ENCODE measurements at places on chromosomes 16 and 17.

GRCh38 chr17:42744806-42745617 is at the start of gene EZH1:
TSS of gene EZH1 (minus strand) at chr17:42745040. CDS start at chr17:42728941, 16,099 bp downstream.
- peak; percentile 91 for ATAC-seq

DNA sequence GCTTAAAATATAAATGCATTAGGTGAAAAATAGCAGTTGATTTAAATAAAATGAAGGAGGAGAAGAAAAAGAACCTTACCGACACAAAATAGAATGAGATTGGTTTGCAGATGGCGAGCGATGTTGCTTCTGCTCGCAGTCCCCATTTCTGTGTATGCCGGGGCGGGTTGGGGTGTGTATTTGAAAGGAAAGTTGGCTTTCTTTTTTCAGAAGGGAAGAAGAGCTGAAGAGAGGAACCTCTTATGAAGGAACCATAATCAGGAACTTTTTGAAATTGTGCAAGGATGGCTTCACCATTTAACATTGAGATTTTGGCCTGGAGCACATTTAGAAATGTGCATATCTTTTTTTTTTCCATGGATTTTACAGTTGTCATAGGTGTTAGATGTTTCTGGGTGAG is at the start of gene IGSF6:
TSS of gene IGSF6 (minus strand) at position 156 of the 400 bp plus-strand sequence. CDS start at position 146, 10 bp downstream.
- ATAC-seq: no peak

- no peak for ATAC-seq
Measured at GRCh38 chr16:55294931-55295342, 29.1 kb upstream of the IRX6 start.

DNA sequence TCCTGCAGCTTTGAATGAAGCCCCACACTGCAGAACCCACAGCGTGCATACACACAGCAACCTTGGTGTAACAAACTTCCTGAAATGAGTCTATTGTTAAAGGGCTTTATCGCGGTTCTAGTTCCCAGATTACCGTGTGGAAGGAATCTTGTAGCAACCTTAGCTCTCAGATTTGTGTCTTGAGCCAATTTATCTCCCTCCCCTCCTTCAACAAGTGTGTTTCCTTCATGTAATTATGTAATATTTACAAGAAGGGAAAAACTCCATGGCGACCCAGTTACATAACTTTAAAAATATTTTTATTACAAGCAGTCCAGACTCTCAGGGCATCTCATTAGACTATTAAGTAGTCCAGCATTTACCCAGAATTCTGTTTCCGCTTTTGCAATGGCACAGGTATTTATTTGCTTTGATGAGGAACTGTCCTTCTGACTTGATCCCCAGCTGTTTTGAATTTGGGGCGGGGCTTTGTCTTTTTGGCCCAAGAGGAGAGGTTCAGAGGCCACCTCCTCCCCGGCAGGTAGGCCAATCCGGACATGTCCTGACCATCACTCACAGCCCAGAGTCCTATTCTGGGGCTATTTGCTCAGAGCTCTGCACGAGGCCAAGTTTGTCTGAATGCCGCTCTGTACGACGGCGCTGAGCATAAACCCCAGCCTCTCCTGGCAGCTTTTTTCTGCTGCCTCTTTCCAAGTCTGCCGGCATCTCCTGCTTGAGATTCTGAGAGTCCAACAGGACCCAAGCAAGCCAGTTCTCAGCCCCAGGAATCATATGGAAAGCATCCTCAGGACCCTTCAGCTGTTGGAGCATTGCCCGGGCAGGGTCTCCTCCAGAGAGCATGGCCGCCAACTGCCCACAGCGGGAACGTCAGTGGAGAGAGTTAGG is 35.6 kb downstream of the CLEC16A start:
- ATAC-seq: no peak

GRCh38 chr17:17880577-17881196 is 43.9 kb upstream of the SREBF1 start:
- no peak for ATAC-seq

DNA sequence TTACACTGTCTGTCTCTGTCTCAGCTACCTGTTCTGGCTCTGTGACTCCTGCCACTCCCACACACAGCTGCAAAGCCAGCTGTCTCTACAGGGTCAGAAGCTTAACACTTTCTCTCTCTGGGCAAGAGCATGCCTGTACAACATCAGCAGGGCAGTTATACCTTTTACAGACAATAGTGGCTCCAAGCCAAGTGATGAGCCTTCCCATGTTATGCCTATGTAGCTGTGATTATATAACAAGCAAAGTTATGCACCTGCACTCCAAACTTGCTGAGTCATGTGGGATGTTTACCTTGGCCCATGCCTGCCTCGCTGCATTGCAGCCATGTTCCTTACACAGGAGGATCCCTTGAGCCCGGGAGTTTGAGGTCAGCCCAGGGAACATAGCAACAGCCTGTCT is 31.8 kb upstream of the APPBP2 start:
- no peak for ATAC-seq

- ATAC-seq: no peak
Measured at GRCh38 chr17:32157225-32157624, 14.9 kb downstream of the RHOT1 start.

DNA sequence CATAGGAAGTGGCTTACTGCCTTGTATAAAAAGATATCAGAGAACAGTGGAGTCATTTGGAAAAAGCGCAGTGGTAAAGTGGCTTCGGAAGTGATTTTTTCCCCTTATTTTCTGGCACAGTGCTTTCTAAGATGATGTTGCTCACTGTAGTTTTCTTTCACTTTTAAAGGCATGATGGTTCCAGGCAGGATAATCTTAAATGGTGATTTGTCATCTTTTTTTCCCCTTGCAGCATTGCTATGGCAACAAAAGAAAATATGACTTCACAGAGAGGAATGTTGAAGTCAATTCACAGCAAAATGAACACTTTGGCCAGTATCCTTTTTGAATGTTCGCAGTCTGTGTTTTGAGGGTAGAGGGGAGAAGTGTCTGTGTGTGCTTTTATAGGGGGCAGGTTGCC is 42.5 kb downstream of the GOSR1 start:
- ATAC-seq: peak; percentile 12

DNA sequence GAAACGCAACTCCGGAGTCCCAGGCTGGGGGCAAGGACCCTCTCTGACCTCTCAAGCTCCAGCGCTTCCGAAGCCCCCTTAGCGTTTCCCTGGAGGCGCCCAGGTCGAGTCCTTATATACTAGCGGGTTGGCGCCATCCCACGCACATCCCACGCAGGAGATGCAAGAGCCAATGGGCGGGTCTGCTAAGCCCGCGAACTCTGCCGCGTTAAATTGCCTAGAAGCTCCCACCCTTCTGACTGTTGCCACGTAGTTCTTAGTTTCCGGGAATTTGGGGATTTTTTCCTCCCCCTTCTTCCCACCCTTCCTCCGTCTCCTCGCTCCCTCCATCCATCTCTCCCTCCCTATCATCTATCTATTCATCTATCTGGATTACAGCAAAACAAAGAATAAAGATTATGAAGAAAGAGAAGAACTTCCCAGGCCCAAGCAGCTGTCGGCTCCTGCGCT is at the start of gene SLFN11:
TSS of gene SLFN11 (minus strand) at position 88 of the 450 bp plus-strand sequence. CDS start 9,814 bp downstream, outside the sequence.
- ATAC-seq: peak; percentile 78

DNA sequence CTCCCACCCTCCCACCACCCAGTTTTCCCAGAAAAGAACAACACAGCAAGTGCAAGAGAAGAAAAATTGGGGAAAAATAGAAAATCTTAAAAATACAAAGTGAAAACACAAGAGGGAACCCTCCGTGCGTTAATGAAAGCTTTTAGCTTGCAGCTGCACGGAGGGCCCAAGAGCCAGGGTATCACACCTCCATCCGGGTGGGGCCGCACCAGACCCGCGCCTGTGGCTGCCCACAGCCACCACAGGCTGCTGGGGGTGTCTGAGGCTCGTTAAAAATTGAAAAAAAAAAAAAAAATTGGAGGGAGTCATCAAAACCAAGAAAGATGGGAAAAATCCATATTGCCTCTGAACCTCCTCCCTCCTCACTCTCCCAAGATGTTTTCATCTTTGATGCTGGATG is 18.6 kb downstream of the ENGASE start:
- ATAC-seq: no peak

DNA sequence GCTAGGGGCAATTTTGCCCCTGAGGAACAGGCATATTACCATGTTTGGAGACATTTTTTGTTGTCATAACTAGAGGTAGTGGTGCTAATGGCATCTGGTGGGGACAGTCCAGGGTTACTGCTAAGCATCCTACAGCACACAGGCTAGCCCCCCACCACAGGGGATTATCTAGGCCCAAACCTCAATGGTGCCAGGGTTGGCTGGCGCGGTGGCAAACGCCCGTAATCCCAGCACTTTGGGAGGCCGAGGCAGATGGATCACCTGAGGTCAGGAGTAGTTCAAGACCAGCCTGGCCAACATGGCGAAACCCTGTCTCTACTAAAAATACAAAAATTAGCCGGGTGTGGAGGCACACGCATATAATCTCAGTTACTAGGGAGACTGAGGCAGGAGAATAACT is 15.2 kb downstream of the C1QTNF1 start:
- no peak for ATAC-seq

DNA sequence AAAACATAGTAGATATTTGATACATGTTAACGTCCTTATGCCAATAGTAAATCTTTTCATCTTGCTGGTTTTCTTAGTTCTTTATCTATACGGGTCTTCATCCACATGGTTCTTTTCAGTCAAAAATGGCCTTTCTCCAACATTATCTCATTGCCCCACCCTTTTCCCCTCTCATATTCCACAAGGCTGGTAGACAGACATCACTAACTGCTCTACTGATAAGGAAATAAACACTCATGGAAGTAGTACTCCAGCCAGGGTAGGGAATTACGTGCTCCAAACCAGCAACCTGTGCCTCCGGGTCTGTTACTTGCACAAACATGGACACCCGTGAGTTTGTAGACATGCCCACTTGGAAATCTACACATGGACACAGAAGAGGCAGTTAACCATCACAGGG is 141.4 kb downstream of the XYLT1 start:
- no peak for ATAC-seq

DNA sequence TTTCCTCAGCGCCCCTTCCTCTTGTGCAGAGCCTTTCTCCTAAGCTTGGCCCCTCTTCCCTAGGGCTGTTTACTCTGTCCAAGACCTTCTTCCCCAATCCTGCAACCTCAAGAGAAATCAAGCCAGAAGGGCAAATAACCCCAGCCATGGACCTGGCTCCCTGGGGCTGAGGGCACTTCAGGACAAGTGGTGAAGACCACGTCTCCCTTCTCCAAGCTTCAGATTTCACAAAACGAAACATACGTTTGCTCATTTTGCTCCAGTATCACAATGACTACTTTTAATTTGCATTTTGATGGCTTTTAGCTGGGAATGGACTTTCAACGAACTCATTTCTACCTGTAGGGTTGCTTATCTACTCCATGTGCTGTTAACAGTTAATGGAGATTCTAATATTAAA is 139.8 kb upstream of the CACNG5 start:
- peak; percentile 65 for ATAC-seq

GRCh38 chr17:17745476-17746455 is 64.5 kb downstream of the RAI1 start:
- ATAC-seq: no peak

- no peak for ATAC-seq
Measured at GRCh38 chr17:8084250-8084649, 3.3 kb downstream of the ALOX12B start.

DNA sequence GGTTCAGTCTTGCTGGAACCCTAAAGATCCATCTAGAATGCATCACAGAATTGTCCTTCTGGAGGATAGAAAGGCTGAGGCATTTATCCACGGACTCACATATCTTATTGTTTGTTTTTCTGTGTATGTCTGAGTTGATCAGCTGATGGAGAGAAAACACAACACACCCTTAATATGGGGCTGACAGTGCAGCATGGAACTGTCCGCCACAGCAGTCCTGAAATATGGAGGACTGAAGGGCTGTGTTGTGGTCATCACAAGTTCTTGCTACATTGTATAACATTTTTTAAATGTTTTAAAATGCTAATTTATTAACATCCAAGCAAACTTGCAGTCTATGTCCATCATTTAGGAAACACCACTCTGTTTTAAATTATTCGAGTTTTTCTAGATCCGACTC is 448.9 kb upstream of the ERCC4 start:
- no peak for ATAC-seq

- no peak for ATAC-seq
Measured at GRCh38 chr16:55760310-55761001, 72.4 kb downstream of the CES1 start.

DNA sequence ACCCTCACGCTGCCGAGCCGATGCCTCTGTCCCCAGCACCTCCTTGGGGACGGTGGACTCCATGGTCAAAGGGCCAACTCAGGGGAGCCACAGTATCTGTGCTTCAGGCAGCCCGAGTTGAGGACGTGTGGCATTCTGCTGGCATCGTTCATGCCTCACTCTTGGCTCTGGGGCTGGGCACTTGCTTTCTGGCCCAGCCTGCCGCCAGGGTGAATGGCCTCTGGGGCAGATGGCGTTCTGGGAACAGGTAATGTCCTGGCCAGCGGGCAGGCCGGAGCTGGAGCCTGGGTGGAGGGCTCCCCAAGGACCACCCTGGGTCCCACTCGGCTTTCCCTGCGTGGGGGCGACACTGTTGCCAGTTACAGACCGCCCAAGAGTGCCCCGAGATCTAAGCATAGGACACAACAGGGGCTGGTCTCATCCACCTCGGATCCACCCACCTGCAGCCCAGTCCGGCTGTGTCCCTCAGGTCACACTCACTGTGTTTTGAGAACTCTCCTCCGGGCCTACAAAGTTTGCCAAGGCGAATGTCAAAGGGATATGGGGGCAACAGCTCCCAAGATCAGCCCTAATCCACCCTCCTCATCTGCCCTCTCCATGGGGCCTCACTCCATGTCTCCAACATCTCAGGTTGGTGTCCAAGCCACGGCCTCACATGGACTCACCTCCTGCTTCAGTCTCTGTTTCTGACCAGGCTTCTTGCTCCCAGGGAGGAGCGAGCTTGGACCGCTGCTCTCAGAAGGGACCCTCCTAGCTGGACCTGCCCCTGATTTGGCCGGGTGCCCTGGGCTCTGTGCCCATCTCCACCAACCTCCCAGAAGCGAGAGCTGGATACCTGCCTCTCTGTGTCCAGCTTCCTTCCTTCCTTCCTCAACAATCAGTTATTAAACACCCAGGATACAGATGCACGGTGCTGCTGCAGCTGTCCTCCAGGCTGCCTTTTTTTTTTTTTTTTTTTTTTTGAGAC is 60.8 kb downstream of the TMEM235 start:
- ATAC-seq: no peak

- no peak for ATAC-seq
Measured at GRCh38 chr17:74119965-74120364, 83.5 kb upstream of the RPL38 start.

- ATAC-seq: no peak
Measured at GRCh38 chr17:27577121-27577761, 53.7 kb upstream of the LGALS9 start.

DNA sequence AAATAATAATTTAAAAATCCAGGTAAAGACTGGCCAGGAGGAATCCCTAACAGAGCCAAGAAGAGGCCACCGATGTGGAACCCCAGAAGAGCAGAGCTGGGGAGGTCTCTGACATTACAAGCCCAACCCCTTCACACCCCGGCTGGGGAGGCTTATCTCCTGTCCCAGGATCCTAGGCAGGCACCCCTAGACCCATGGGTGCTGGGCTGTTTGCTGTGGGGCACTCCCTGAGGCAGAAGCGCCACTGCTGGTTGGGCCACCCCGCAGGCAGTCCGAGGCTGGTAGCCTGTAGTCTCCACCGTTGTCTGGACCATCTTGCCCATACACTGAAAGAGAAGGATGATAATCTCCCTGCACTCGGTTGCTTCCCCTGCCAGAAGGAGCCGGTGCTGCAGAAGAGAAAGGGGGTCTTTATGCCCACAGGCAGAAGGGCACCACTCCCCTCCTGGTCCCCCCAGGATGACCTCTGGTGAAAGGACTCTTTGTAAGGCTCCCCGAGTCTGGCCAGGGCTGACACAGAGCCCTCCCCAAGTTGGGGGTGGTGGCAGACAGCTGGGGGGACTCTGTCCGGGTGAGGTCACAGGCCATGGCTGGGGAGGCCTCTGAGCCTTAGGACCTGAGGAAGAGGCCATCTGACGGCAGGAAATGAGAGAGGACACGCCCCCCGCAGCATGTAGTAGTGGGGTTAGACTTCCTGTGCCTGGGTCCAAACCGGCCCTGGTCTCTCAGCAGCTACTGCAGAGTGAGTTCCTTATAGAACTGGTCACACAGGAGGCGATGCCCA is 34.2 kb downstream of the CFAP20 start:
- ATAC-seq: no peak

Measured in activated T-helper 17 cell treated with anti-CD3 and anti-CD28 coated beads, Interleukin-2, amount 50 U/mL, for 72 hours (primary cell).